ENCODE measurements at places on chromosomes 2 and 18.

DNA sequence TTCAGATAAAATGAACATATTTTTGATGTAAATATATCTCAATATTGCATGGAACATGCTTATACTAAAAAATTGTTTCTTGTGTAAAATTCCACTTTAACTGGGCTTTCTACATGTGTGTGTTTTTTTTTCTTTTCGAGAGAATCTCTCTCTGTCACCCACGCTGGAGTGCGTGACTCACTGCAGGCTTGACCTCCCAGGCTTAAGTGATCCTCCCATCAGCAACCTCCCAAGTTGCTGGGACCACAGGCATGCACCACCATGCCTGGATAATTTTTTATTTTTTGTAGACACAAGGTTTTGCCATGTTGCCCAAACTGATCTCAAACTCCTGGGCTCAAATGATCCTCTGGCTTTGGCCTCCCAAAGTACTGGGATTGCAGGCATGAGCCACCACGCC is 254.6 kb downstream of the LOXHD1 start:
- DNase-seq = peak; percentile 25

- DNase-seq = no peak
These were observed 13.9 kb downstream of the ASB18 start for GRCh38 chr2:236250286-236250685.

- DNase-seq = peak; percentile 39
These were observed 26.2 kb downstream of the ADI1 start for GRCh38 chr2:3492951-3493614.

- DNase-seq = no peak
These were observed 191.9 kb downstream of the RND3 start for GRCh38 chr2:150295544-150295943.
